ENCODE measurements at places on chromosomes 13 and 19. TPM values are rescaled to one million over a fixed set of nuclear protein-coding genes. Genes with fewer than 3 reads are reported as not detected.

NLRP11 gene
- not detected for polyA plus RNA-seq

ZNF682 gene
- polyA plus RNA-seq: 3.9 TPM

KLK12 gene
- 0.51 TPM for polyA plus RNA-seq

ZFP36 gene
- 20.6 TPM for polyA plus RNA-seq

DNA sequence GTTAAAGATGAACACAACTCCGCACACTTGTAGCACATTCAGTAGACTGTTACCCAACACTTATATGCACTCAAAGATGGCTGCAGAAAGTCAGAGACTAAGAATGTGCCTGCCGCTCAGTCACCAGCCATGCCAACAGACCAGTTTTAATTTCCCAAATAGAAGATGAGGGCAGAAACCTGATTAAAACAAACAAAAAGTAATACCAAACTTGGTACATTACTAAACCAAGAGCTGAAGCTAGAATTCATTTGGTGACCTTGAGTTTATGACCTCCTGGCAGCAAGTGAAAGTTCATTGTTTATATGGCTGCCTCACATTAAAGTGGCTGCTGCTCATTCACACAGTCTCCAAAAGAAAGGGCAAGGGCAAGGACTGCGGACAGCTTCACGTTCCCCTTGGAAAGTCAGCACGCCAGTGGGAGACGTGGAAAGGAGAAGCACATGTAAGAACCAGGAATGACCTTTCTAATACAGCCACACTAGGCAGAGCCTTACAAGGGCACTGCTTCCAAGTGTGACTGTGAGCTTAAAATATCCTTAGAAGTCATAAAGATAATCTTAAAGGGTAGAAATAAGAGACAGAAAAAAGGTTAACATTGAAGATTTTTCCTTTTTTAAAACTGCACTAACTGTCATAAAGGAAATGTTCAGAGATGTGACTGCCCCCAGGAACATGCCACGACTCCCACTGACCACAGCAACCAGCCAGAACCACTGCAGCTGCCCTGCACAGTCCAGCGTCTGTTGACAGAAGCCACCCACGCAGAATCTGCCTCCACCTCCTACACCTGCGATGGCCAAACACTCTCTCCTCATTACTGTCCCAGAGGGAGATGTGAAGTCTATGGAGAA, 73.5 kb downstream of the STK24 start:
- DNase-seq: no peak

DNA sequence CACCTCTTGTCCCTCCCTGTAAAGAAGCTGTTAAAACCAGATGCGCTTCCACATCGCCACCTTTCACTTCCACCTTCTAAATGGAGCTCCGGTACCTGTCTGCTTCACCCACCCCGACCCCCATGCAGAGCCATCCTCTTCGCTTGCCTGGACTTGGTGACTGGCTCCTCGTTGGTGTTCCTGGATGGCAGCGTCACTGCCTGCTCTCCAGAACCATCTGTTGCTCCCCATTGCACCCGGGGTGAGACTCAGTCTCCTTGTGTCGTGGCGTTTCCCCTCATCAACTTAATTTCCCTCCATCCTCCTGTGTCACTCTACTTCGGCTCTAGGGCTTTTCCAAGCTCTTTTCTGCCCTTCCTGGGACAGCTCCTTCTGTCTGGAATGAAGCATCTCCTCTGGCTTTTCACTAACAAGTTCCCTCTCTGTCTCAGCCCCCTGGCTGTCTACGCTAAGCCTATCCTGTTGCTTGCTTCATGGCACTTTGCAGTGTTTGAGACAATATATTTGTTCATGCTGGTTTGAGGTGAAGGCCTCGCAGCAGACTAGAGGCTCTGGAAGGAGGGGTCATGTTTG, 10.3 kb downstream of the CEBPG start:
- no peak for DNase-seq

DNA sequence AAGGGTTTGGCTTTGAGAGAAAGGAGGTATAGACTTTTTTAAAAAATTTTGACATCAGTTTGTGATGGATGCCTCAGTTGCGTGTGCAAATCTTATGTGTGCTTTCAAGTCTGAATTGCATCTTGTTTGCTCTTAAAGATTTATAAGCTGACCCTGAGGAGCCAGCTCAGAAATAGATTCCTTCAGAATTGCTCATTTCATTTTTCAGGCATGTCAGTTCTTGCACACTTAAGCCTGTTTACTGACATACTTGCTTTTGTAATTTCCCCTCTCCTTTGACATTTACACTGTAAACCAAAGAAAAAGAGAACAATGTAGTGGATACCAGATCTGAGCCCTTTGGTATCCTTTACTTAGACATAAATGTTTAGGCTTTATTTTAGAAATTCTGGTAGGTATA, 87.6 kb downstream of the RNF17 start:
- no peak for DNase-seq
